ENCODE measurements at places on chromosomes 5 and 9. TPM values are rescaled to one million over a fixed set of nuclear protein-coding genes. Genes with fewer than 3 reads are reported as not detected.
A peak's percentile ranks its signal among the peaks of the same experiment; 100 is the strongest.

DNA sequence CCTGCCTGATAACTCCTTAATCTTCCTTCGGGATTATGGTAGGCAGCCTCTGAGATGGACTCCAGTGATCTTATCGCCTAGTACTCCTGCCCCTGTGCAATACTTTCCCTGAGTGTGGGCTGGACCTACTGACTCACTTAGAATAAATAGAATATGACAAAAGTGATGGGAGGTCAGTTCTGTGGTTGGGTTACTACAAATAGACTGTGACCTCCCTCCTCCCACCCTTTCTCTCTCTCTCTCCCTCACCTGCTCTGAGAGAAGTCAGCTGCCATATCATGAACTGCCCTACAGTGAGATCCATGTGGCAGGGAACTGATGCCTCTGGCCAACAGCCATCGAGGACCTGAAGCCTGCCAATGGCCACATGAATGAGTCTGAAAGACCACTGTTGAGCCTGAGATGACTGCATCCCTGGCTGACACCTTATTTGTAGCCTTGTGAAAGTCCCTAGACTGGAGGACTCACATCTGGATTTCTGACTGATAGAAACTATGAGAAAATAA lies 31.7 kb downstream of the NRG2 start:
- no peak for DNase-seq

DNA sequence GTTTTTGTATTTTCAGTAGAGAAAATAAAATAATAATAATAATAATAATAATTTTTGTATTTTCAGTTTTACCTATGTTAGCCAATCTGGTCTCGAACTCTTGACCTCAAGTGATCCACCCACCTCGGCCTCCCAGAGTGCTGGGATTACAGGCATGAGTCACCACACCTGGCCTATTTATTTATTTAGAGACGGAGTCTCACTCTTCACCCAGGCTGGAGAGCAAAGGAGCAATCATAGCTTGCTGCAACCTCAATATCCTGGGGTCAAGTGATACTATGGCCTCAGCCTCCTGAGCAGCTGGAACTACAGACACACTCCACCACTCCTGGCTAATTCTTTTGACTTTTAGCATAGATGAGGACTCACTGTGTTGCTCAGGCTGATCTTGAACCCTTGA lies 167.5 kb downstream of the TLE1 start:
- DNase-seq: no peak

GRCh38 chr5:171299851-171300250 lies 9.2 kb upstream of the TLX3 start:
- DNase-seq: no peak

LIX1 gene
- total RNA-seq: not detected

DNA sequence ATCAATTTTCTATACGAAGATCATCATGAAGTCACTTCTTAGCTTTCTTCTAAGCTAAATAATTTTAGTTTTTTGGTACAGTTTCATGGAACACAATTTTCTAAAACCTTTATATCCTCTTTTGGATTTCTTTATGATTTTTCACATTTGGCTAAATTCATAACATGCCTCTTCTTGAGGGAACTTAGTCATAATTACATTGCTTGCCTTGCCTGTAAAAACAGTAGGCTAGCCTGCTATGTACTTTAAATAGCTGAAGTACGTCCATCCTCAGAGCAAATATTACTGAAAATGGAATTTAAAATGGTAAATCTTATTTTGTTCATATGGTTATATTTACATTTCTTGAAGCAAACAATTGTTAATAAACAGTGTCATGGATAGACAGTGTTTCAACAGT lies 225.0 kb downstream of the VPS13A start:
- no peak for DNase-seq

DNA sequence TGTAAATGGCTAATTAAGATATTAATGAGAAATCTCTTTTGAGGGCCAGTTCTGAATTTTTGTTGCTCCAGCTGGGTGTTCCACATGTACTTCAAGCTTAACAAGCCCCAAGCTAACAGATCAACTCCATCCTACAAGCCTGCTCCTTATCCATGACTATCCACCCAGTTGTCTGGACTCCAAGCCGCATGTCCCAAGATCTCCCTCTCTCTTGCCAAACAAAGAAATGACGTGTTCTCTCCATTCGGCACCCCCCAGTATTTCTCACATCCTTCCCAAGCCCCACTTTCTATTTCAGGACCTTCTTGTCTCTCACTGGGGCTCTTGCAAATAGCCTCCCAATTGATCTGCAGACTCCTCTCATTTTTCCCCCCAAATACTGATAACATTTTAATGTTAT lies 15.8 kb upstream of the PTPN3 start:
- DNase-seq: no peak

SH3PXD2B gene
- 57.4 TPM for total RNA-seq

DNA sequence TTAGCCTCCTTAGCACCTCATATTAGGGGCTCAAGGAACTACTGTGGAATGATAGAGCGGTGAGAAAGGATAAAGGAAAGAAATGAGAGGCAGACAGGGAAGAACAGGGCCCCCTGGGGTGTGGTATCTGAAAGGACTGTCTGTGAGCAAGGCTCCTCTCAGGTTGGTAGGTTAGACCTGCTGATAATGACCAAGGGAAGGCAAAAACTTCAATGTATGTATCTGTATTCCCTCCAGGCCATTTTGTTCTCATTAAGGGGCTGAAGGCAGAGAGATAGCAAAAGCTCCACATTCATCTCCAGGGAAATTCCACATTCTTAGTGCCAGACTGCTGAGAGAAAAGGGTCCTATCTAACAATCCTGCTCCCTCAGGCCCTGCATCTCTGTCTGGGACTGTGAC lies 28.6 kb downstream of the TRIM32 start:
- DNase-seq: peak; percentile 22

- DNase-seq: no peak
Measured at GRCh38 chr9:89523948-89524347, 26.0 kb upstream of the SEMA4D start.

GRCh38 chr9:98091735-98092612 lies 27.0 kb downstream of the TRIM14 start:
- DNase-seq: peak; percentile 37

- DNase-seq: peak; percentile 87
Measured at GRCh38 chr9:104927912-104928740, at the start of gene ABCA1. Gene ABCA1 (minus strand): TSS chr9:104928155. CDS start chr9:104903679, 24,476 bp downstream.

ZNF618 gene
- 22.0 TPM for total RNA-seq

DNA sequence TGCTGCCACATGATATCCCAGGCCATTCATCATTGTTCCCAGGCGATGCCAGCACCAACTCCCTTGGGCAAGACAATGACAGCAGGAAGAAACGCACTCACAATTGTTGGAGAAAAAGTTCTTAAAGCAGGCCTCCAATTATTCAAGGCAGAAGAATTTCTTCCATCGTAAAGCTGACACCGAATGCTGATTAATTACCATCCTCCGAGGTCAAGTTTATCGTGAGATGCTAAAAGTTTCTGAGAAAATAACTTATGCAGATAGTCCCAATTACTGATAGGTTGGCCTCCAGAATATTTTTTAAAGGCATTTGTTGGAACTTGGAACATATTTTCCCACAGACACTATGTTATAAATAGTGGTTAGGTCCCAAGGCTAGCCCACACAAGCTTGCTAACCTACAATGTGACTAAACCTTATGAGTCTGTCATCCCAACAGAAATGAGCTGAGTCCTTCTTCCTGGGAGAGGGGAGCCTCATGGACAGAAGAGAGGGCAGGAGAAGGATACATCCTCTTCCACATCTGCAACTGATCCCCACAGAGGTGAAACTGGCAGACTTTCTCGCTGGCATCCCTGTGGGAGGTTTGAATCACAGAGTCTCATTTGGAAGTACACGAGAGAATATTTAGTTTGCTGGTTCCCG lies 202.4 kb upstream of the TBC1D2 start:
- no peak for DNase-seq

DNA sequence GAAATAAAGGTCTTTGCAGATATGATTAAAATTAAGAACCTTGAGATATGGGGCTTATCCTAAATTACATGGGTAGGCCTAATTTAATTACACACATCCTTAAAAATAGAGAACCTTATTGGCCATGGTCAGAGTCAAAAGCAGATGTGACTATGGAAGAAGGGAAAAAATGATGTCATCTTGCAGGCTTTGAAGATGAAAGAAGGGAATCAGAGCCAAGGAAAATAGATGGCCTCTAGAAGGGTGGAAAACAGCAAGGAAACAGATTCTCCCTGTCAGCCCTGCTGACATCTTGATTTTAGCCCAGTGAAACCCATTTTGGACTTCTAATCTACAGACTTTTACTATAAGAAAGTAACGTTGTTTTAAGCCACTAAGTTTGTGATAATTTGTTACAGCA lies 37.6 kb upstream of the KCNN2 start:
- DNase-seq: no peak

DCAF12 gene
- 27.0 TPM for total RNA-seq

ARHGEF39 gene
- 26.6 TPM for total RNA-seq

- no peak for DNase-seq
Measured at GRCh38 chr5:116531635-116532034, 43.0 kb downstream of the SEMA6A start.

ANXA1 gene
- total RNA-seq: 1.7 TPM

CYLC2 gene
- not detected for total RNA-seq

GRCh38 chr5:181170237-181170825 lies 22.9 kb downstream of the OR2V2 start:
- DNase-seq: peak; percentile 64

RNF183 gene
- 0.17 TPM for total RNA-seq

GRCh38 chr5:37665889-37666288 lies 174.0 kb downstream of the GDNF start:
- no peak for DNase-seq

DNA sequence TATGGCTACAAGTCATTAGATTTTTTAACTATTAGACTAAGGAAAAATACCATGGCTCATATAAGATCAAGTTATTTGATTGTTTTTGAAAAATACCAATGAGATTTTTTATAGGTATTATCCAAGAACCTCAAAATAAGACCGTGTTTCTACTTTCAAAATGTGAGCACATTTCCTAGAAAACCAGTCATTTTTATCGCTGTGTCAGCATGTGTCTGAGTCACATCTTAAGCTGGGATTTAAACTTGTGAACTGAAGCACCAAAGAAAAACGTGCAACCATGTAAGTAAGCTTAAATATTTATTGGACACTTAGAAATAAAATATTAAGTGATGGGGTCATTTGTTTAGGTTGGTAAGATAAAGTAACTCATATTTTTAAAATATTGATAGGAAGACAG lies 1676.0 kb upstream of the NUDT12 start:
- no peak for DNase-seq

DNA sequence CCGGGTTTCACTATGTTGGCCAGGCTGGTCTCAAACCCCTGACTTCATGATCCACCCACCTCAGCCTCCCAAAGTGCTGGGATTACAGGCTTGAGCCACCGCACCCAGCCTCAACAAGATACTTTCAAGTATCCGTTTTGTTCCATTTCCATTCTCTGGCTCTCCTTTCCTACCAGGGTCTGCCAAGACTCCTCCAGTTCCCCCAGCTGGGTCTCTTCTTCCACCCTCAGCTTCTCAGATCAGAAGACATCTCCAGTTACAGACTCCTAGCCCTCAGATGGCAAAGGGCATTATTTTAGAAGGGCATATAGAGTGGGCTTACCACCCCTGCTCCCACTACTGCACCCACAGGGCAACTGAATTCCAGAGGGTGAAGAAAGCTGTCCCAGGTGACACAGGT lies 1.5 kb upstream of the PDGFRB start:
- DNase-seq: no peak

DNA sequence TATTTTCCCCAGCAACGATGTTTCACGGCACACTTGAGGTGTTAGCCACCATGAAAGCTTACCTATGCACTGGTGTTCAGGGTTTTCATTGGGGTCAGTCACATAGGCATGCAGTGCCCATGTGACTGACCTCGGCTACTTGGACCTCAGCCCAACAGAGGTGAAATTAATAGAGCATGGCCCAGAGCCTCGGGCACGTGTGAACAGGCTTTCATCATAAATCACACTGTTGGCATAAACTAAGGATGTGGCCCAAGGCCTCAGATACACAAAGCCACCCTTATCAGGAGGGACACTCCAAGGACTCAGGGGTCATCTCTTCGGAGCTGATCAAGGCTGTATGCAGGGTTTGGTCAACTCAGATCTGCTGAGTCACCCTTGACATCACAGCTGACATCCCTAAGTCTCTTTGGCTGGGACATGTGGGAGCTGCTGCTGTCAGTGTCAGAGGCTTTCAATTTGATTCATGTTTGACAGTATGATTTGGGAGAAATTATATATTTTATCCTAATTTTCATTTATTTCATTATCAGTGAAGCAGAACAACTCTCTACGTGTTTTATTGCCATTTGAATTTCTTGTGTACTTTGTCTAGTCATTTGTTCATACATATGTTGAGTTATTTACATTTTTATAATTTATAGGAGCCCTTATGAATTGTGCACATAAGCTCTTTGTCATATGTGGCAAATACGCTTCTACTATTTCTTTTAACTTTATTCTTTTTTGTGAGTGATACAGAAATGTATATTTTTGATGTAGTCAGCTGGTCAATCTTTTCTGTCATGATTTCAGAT lies 59.7 kb upstream of the ANKRD33B start:
- DNase-seq: no peak

ZFAND5 gene
- 138 TPM for total RNA-seq

SOWAHA gene
- total RNA-seq: 0.11 TPM

GRCh38 chr5:27810458-27810857 lies 772.1 kb upstream of the CDH9 start:
- DNase-seq: no peak

DNA sequence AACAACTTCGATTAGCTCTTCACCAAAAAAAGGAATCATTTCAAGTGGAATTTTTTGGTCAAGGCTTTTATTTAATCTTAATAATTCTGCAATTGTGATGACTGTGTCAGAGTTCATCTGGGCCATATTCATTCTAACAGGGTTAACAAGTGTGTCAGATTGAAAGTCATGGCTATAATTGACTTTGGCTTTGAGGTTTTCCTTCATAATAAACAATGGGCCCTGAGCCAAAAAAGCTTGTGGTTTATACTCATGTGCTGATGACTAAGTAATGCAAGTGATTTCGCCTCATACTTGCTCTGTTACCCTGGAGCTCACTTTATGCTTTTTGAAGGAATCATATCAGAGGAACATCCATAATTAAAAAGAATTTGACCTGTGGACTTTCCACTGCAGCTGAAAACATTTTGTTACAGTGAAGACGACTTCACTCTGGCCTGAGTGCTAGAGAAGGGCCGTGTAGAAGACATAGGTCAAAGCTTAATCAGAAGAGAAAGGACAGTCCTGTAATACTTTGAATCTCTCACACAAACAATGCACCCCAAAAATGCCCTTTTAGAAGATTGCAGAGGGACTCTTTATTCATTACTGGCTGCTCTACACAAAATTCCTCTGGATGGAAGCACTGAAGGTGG lies 101.7 kb downstream of the GDNF start:
- DNase-seq: no peak

- peak; percentile 82 for DNase-seq
Measured at GRCh38 chr9:101486693-101487442, 46.8 kb upstream of the RNF20 start.

- no peak for DNase-seq
Measured at GRCh38 chr5:72648480-72648879, 141.3 kb upstream of the ZNF366 start.
